ENCODE measurements at places on chromosomes 11 and 22. TPM values are rescaled to one million over a fixed set of nuclear protein-coding genes. Genes with fewer than 3 reads are reported as not detected.

- DNase-seq: peak; percentile 79
Measured at GRCh38 chr11:120880498-120881175, 143.3 kb upstream of the TBCEL start.

GRCh38 chr22:17742527-17742902, 31.8 kb downstream of the BID start:
- DNase-seq: peak; percentile 67

- peak; percentile 44 for DNase-seq
Measured at GRCh38 chr22:46036558-46037408, 59.8 kb upstream of the WNT7B start.

- DNase-seq: peak; percentile 13
Measured at GRCh38 chr11:30585125-30585891, 845 bp downstream of the MPPED2 start.

DNA sequence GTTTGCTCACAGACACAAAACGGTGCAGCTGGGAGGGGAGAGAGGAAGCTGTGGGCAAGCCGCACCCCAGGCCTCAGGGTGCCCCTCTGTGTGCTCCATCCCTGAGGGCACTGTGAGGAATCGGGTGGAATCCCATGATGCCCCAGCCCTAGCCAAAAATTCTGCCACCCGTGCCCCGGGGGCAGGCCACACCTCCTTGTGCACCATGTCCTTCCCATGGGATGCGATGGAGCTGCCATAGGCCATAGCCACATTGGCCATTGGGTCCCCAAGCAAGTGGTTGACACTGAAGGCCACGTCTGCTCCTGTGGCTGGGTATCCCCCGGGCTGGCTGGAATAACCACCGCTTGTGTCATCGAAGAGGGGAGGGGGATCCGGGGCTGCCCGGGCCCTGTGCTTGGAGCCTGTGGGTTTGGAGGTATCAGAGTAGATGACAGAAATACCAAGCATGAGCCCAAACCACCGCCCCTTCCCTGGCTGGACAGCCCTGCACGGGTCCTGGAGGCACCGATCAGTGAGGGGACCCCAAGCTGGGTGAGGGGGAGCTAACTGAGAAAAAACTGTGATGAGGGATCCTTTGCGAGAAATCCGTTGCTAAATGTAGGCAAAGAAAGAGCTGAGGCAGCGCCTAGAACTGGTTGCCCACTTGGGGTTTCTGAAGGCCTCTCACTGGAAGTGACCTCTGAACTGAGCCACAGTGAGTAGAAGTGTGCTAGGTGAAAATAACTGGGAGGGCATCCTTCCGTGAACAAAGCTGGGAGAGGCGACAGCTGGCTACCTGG, 863 bp downstream of the YIF1A start:
- DNase-seq: peak; percentile 56

GRCh38 chr11:125773516-125773915, 5.1 kb downstream of the PATE2 start:
- DNase-seq: peak; percentile 59

The SCGB1A1 gene
- total RNA-seq: not detected

The ART1 gene
- not detected for total RNA-seq

The SERPING1 gene
- total RNA-seq: 147 TPM

The TMEM121B gene
- not detected for total RNA-seq

The CARD10 gene
- total RNA-seq: 8.3 TPM

The FDXACB1 gene
- total RNA-seq: 2.2 TPM

The NTM gene
- 25.9 TPM for total RNA-seq

The TRIM51 gene
- total RNA-seq: not detected

The FOLR3 gene
- total RNA-seq: 4.3 TPM

The OVCH2 gene
- total RNA-seq: not detected

The APOBEC3H gene
- not detected for total RNA-seq

Data from GM23248 (cell line).